ENCODE measurements at places on chromosomes 11 and 22.

GRCh38 chr22:19641254-19641982 is 72.9 kb upstream of the SEPTIN5 start:
- DNase-seq, result no peak

DNA sequence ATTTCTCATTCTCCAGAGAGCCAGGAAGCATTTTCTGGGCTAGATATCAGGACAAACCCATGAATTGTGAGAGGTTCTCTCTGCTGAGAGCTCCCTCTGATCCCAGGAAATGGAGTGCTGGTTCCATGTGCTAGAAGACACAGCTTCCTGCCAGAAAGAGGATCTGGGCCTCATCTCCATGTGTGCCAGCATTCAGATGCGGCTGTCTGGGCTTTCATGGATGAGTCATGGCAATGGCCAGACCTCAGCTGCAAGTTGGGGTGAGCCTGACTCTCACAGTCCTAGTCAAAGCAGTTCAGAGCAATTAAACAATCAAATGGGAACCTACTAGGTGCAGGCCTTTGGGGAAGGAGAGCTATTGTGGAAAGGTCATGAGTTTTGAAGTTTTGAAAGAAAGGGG is 82.3 kb upstream of the EED start:
- peak; percentile 83 for DNase-seq

DNA sequence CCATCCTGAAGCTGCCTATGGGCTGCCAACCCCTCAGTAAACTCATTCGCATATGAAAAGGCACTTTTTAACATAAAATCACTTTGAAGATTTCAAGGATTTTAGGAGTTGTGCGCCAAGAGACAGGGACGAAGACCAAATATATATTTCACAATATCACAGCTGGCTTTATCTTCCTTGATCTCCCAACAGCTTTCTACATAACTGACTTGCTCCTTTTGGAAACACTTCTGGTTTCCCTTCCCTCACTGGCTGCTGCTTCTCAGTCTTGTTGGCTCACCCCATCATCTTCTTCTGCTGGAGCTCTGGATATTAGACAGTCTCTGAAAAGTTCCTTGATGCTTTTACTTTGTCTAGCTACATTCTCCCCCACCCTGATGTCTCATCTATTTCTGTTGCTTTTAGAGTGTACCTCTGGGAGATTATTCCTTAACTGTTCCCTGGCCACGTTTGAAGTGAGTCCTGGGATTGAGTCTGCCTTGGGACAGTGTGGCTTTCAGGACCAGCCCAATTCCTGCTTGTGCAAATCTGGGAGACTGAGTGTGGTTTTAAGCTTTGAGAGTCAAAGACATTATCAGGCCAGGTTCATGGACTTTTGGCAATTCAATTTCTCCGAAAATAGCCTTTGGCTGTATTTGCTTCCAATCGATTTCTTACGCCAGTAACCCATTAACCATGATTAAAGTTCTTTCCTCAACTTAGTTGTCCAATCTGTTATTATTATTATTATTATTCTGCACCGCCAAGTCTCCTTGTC is 30.9 kb upstream of the NNMT start:
- no peak for DNase-seq

- DNase-seq, result no peak
Observed at GRCh38 chr11:91796999-91797398, 427.6 kb upstream of the FAT3 start.

DNA sequence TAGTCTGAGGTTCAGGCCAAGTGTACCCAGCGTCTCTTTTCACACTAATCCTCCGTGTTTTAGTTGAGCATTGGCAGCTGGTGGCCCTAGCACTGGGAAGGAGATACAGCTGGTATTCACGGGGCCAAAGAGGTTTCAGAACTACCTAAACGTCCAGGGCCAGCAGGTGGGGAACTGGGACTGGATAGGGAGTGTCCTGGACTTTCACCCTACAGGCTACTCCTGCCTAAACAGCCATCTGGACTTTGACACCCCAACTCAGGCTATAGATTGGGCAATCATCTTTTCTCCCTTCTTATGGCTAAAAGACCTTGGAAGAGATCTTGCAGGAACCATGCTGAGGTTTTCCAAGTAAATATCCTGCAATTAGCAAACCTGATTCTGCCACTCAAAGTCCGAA is 2.8 kb downstream of the SPON1 start:
- no peak for DNase-seq

GRCh38 chr11:119623682-119624081 is 105.3 kb downstream of the NECTIN1 start:
- no peak for DNase-seq

DNA sequence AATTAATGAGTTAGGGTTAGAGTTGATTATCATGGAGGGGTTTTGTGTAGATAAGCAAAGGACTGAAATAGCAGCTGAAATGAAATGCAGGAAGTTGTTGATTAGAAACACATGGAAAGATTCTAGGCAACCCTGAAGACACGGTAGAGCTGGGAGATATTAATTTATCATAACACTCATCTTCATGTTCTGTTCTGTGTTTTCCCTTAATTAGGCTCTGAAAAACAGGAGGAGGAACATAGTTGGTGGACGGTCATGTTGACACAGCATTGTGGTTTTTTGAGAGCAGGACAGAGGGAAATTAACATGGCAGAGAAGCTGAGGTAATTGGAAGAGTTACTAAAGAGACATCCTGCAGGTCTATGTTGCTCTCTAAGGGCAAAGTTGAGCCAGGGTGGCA is 138.8 kb upstream of the UBASH3B start:
- no peak for DNase-seq

DNA sequence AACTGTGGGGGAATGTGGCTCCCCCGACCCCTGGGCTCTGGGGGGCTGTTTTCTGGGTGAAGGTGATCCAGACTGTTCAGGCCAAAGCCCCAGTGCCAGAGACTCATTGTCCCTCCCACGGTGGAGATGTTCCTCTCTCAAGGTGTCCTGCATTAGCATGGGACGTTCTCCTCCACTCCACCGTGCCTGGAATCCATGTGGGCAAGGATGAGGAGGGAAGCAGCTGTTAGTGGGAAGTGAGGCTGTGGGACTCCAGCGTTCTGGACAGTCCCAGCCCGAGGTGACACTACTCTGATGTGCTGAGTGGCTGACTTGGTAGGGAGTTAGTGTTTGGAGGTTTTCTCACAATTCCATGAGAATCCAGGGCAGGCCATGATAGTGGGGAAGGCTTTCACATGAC is 31.4 kb upstream of the CLDN5 start:
- no peak for DNase-seq

DNA sequence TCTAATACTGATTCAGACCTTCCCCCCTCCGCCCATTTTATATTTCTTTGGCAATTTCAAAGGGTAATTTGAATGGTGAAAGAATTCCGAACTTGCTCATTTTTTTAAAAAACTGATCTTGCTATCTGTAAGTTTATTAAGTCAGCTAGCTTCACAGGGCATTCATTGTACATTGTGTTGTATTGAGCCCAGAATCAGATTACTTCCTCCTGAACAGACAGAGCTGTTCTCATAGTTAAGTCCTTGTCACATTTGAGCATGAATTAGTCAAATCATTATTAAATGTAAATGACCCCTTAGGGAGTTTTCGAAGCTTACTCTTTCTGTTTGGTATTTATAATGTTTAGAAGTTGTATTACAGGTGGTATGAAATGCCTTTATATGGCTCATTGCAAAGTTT is 34.4 kb downstream of the CYP2R1 start:
- DNase-seq, result no peak

- no peak for DNase-seq
Observed at GRCh38 chr11:6474806-6475500, 1.2 kb upstream of the TRIM3 start.

DNA sequence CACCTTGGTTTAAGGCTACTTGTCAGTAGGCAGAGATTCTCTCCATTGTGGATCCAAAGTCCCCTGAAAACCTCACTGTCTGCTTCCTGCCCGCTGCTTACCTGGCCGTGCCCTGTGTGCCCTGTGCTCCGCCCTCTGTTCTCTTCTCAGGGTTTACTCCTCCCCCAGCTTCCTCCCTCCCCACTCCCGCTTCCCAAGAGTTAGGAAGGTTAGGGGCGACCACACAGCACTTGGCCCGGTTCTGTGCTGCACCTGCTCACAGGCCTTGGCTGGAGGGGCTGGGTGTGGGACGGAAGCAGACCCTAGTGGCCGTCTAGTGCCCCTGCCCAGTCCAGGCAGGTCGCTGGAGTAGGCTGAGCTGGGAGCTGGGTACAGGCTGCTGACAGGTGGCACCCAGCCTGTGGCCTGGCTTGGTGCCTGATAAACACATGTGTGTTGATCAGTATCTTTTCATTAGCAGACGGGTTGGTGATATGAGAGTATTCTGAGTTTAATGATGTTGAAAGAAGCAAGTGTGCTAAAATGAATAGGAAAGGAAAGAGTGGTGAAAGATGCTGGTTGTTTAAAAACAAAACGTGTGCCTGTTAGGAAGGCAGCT is 40.5 kb downstream of the GRAMD4 start:
- DNase-seq, result no peak

DNA sequence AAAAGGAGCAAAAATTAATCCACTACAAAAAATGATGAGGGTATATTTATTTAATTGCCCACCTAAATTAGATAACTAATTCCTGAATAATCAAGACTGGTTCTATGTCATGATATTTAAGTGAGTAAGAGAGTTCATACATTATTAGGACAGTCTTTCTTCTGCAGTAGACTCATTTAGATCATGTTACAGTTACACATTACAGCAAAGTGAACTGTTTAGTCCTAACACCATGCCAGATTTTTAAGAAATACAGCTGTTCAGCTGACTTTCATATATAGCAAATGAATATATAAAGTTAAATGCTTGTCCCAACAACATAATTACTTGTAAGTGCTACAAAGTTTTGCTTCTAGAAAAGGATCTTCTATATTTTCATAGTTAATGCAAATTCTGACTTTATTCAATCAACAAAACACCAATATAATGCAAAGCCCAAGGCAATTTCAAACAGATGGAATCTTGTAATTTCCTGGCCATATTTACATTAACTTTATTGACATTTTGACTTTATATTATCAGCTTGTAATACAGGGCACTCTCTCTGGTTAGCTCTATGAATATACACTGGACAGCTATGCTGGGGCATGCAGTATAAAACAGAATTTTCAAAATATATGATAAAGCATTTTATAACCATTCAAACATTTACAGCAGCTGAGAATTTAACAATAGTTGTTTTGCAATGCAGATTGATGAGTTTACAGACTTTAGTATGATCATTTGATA is 45.7 kb upstream of the TP53AIP1 start:
- DNase-seq, result no peak

DNA sequence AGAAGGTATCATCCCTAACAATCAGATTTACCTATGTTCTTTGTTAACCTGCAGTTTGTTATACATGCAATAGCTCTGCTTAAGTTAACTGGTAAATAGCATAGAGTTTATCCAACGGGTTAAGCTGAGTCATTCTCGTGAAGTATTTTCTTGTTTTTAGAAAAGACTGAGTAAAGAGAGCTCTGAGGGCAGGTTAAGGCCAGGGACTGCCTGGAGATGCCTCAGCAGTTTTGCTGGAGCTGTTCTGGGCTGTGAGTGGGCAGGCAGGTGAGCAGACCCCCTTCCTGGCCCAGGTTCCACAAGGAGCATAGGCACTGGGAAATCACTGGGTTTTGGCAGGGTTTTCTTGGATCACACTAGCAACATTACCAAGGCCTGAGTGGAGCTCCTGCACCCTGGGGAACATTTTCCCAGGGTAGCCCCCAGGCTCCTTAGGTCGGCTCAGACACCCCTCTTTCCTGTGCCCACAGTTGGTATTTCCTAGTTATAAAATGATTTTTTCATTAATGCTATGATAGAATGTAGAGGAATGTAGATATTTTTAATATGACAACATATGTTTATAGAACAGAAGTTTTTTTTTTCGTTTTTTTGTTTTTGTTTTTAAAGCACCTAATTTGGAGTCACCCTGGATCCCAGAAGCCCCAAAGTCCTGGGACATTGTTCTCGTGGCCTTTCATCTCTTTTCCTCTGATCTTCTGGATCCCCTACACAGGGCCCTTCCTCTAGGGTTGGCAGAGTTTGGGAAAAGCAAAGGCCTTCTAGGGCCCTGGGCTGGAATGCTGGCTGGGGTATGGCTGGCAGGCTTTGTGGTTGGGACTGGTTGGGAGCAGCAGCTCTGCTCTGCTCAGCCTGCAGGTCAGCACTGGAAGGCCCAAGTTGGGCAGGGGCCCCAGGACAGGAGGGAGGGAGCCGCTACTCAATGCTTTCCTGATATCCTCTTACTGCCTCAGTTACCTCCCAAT is 26.7 kb downstream of the IRAG1 start:
- DNase-seq, result no peak

DNA sequence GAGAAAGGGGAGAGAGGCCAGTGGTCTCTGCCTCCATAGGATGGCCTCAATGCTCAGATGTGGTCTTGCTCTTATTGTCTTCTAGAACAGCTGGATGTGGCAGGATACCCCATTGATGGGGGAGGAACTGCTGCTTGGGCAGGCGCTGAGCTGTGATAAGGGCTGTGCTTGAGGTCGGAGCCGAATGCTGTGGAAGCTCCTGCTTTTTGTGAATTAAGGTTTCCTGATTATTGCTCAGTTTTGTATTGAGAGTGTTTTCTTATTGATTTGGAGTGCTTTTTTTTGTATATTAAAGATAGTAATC is 57.2 kb downstream of the CABIN1 start:
- no peak for DNase-seq

- DNase-seq, result no peak
Observed at GRCh38 chr11:120599816-120600420, 88.4 kb downstream of the GRIK4 start.

DNA sequence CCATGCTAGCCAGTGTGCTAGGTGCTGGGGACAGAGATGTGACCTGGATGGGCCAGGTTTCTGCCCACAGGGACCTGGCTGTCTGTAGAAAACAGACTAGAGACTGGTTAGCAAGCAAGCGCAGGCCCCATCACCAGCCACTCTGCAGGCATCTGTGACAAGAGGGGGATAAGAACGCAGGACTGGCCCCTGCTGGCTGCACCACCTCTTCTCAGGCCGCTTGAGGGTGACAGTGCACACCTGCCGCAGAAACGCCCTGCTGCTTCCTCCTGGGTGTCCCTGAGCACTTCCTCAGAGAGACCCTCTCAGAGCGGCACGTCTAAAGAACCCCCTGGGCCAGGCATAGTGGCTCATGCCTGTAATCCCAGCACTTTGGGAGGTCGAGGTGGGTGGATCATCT is 5.9 kb upstream of the PICK1 start:
- no peak for DNase-seq

DNA sequence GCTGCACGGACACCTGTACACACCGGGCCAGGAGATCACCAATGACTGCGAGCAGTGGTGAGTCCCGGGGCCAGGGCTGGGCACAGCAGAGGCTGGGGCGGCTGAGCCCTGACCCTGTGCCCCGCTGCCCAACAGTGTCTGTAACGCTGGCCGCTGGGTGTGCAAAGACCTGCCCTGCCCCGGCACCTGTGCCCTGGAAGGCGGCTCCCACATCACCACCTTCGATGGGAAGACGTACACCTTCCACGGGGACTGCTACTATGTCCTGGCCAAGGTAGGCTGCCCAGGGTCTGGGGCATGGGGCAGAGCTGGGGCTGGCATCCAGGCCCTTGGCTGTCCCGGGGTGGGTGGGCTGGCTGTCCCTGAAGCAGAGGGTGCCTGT is 7.7 kb downstream of the MUC2 start:
- no peak for DNase-seq

Measured in GM04504 (cell line).